ENCODE measurements at places on chromosomes 7 and 10. TPM values are rescaled to one million over a fixed set of nuclear protein-coding genes. Genes with fewer than 3 reads are reported as not detected.

- DNase-seq, result peak; percentile 68
These were observed 66.5 kb downstream of the EPDR1 start for GRCh38 chr7:37986908-37987330.

DNA sequence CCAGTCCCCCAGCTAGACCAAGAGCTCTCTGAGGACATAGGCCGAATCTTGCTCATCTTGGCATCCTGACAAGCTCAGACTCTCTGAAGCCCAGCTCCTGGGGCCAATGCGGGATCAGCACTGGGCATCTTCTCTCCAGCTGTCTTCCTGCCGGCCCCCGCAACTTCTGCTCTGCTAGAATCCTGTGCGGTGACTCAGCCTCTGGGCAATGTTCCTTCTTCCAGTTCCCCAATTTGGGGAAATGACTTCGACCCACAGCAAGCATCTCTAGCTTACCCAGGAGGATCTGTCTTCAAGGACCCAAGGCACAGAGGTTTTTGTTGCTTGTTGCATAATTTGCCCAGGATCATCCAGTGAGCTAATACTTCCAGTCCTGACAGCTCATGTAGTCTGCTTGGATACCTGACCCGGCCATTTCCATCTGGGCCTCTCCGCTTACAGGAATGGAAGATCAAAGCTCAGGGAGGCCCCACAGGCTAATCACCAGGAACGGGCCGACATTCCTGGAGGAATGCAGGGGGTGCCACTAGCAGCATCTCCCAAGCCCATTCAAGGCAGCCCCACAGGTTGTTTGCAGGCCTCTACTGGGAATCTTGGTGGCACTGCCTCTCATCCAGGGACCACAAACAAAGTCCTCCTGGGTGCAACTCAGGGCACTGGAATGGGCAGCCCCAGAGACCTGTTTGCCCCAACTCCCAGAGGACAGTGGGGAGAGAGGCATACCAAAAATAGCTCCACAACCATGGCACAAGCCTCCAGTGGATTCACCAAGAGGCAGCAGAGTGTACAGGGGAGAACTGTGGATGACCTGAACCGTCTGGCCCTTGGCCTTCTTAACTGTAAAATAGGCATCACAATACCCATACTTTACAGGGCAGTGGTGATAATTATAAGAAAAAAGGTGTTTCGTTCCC, 151.9 kb downstream of the NEURL1 start:
- no peak for DNase-seq

KRIT1 gene
- total RNA-seq, result 28.3 TPM

GRCh38 chr10:59906417-59907202, at the start of gene CCDC6:
Gene CCDC6, minus strand, starts transcription at chr10:59906556. Its CDS starts 132 bp downstream, at chr10:59906424.
- peak; percentile 72 for DNase-seq

GRCh38 chr7:120402079-120402767, 129.2 kb downstream of the KCND2 start:
- peak; percentile 68 for DNase-seq

DNA sequence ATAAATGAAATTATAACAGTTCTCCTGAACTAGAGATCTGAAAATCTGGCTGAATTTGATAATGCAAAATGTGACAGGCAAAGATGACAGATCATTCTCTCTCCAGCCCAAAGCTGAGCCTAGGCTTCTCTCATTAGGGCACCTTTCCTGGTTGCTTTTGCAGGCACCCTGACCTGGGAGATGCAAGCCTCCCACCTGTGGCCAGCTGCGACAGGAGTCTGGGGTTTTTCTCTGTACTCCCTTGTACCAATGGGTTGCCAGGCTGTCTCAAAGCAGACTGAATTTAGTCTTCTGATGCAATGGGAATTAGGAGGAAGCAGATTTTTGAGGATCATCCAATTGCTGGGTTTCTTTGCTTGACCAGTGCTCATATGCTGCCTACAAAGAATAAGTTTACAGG, 85.0 kb upstream of the EFCAB10 start:
- DNase-seq, result no peak

DNA sequence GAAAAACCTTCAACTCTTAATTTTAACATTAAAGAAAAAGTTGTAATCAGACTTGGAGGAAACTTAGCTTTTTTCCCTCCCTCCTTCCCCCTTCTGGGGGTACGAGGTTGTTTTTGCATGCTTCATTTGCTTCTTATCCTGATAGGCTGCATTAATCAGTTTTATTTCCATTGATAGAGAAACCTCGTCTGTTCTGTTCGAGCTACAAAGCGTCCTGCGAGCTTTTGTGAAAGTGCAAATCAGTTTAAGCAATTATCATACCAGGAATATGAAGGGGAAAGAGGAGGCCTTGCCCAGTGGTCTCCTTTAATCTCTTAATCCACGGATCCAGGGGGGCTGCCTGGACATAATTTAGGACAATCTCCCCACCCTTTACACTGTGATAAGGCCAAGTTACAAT, 7.5 kb downstream of the EMX2 start:
- peak; percentile 60 for DNase-seq

FAM24B gene
- total RNA-seq, result 5.3 TPM

DNA sequence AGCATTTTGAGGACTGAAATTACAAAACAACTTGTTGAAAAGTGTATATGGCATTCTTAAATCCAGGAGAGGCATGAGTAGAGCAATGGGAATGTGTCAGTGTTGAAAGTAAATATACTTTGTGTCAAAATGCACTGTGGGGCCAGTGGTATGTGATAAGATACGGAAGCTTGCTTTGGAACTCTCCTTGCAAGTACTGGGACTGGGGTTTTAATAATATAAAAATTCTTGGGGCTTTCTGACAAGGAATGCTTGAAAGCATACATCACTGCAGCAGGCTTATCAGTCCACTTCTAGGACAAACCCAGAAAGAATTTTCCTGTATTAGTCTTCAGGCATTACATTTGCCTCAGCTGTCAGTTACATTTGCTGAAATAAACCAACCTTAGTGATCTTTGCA, 472.8 kb upstream of the FZD8 start:
- no peak for DNase-seq

GRCh38 chr7:100694098-100694745, at the start of gene GIGYF1:
Gene GIGYF1, minus strand, starts transcription at chr7:100694250. Its CDS starts 6,012 bp downstream, at chr7:100688238.
- no peak for DNase-seq

DNA sequence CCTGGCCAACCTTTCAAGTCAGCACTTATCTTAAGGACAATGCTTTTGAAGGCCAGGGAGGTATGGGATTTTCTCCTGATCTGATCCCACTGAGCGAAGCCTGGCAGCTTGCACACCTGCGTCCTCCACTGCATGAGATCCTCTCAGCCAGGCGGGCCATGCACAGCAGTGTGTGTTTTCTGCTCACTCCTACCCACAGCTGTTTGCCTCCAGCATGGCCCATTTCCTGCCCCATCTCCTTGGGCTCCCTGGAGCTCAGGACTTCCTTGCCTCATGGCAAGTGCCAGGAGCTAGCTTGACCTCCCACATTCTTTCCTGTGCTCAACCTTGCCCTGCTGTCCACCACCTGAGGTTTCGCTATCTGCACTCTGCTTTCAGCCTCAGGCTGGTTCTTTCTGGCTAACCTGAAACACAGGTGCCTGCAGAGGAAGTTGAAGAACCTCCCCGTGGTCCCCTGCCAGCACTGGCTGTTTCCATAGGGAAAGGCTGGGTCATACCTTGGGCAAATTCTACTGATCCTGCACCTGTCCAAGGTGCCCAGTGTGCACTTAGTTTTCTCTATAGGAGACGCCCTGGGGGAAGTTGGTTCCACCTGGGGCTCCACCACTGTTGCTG, 43.9 kb upstream of the EEPD1 start:
- no peak for DNase-seq

CRYGN gene
- not detected for total RNA-seq

Data from renal cortical epithelial cell (primary cell).